ENCODE measurements at places on chromosomes 5 and 9. TPM values are rescaled to one million over a fixed set of nuclear protein-coding genes. Genes with fewer than 3 reads are reported as not detected.
A peak's percentile ranks its signal among the peaks of the same experiment; 100 is the strongest.

- DNase-seq: no peak
Observed at GRCh38 chr5:157273131-157273556, 7.2 kb downstream of the CYFIP2 start.

The GABRG2 gene
- polyA plus RNA-seq: not detected

GRCh38 chr5:151688436-151688835 is 1.7 kb upstream of the SPARC start:
- DNase-seq: no peak

- peak; percentile 56 for DNase-seq
Observed at GRCh38 chr5:172886974-172887501, 53.0 kb downstream of the ERGIC1 start.

The RGMB gene
- polyA plus RNA-seq: 53.6 TPM

The PRSS3 gene
- 0.64 TPM for polyA plus RNA-seq

- DNase-seq: no peak
Observed at GRCh38 chr5:159735036-159735435, 181.2 kb upstream of the ADRA1B start.

The PCDHA8 gene
- not detected for polyA plus RNA-seq

- no peak for DNase-seq
Observed at GRCh38 chr9:2495221-2496005, 126.2 kb upstream of the VLDLR start.

- no peak for DNase-seq
Observed at GRCh38 chr5:158877124-158877581, 222.6 kb downstream of the EBF1 start.

GRCh38 chr5:181234455-181235306 is 9.0 kb downstream of the RACK1 start:
- no peak for DNase-seq

DNA sequence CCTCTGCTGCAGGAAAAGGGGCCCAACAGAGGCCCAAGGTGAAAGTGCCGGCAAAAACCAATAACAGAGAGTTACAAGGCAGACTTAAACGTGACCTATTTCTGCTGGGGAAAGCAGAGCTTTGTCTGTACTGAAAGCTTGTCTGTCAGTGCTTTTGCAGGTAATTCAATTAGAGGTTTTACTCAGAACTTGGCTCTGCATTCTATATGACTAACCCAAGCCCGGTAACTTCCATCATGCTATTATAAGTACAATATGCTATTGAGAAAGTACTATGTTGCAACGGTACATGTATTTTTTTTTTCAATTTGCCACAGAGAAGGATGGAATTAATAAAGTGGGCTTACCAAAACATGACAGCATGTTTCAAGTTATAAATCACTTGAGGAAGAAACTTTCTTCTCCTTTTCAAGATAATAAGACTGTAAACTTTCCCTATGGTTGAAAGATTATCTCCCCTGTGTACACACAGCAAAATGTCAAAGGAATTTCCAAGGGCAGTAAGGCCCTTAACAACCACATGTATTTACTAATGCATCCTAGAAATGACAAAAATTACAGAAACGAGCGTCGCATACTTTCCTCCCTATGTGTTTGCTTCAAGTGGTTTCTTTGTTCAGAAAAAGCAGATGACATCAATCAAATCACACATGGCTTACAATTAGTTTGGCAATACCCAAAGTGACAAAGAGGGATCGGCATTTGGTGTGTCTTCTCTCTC is 282.4 kb downstream of the EFNA5 start:
- peak; percentile 63 for DNase-seq

The GRAMD2B gene
- polyA plus RNA-seq: 9.4 TPM

The GLDC gene
- 0.17 TPM for polyA plus RNA-seq

- DNase-seq: no peak
Observed at GRCh38 chr5:143401227-143402016, 2.1 kb downstream of the NR3C1 start.
